ENCODE measurements at places on chromosomes 7 and 10.

GRCh38 chr7:10875080-10875479, 98.6 kb upstream of the PHF14 start:
- no peak for DNase-seq

GRCh38 chr7:55481155-55481554, 91.1 kb downstream of the VOPP1 start:
- no peak for DNase-seq

DNA sequence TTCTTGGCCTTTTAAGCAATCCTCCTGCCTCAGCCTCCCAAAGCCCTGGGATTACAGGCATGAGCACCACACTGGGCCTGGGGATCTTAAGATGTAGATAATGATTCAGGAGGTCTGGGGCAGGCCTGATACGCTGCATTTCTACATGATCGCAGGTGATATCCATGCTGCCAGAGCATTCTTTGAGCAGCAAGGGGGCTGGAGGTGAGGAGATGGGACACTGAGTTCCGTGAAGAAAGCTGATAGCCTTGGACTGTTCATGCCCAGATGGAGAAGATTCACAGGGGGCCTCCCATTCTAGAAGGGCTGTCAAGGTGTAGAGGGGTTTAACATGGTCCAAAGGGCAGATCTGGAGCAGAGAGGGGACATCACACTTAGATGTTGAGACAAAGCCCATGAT, 480.3 kb downstream of the RPS24 start:
- no peak for DNase-seq

DNA sequence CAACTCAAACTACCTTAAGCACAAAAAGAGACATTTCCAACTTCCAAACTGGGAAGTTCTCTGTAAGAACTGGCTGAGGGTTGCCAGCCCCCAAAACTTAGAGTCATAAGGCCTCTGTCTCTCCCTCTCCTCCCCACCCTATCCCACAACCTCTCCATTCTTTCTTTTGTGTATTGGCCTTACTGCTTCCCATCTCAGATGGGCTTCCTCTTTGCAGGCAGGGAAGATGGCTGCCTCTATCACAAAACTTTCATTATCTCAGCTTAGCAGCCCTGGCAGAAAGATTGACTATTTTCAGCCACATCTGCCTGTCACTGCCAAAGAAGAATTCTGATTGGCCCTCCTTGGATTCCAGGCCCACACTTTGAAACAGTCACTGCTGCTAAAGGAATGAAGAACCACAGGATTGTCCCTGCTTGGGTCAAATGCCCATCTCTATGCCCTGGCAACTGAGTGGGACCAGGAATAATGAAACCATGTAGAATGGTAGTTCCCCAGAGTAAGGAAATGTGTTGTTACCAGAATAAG, 58.0 kb upstream of the PRKAR2B start:
- no peak for DNase-seq

- DNase-seq = no peak
These were observed 2.8 kb downstream of the DUSP5 start for GRCh38 chr10:110500515-110500905.

DNA sequence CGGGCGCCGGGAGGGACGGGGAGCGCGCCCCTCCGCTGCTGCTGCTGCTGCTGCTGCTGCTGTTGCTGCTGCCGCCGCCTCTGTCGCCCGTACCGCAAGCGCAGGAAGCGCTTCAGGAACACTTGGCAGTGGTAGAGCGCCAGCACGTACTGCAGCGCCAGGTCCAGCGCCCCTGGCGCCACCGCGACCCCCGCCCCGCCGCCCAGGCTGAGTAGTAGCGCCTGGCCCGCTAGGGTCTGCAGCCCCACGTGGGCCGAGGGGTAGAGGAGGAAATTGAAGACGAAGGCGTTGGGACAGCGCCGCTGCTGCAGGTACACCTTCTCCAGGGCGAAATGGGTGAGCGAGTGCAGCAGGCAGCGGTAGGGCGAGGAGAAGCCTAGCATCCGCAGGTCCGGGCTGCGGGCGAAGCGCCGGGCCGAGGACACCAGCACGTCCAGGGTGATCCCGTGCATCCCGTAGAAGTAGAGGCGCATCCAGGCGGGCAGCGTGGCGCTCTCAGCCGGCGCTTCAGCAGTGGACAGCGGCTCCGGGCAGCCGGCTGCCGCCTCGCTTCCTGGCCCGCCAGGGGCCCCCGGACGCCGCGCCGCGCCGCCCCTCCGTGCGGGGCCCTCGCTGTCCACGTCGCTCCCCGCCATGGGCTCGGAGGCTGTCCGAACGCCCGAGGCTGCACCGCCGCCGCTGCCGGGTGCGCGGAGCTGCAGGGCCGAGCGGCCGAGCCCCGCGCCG, at the start of gene TMEM229A:
Gene TMEM229A, minus strand, starts transcription at position 699 of the 726 bp plus-strand sequence. Its CDS starts 64 bp downstream, at position 635.
- DNase-seq = peak; percentile 62

GRCh38 chr7:135129579-135129978, 18.3 kb upstream of the TMEM140 start:
- DNase-seq = no peak
